ENCODE measurements at places on chromosomes 12 and 14.

DNA sequence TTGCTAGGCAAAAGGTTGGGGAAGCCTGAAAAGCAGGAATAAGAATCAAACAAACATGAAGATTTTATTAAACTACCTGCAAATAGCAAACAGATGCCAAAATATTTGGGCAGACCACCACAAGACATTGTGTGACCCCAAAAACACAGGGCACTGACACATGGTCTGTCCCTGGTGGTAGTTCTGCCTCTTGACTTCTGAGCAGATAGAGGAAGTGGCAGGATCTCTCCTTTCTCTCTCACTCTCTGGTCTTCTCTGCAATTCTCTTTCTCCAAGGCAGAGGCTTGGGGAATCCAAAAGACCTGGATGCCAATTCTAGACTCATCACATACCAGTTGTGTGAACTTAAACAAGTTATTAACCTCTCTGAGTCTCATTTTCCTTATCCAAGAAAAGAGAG, 4.3 kb upstream of the PTGDR start:
- no peak for DNase-seq

DNA sequence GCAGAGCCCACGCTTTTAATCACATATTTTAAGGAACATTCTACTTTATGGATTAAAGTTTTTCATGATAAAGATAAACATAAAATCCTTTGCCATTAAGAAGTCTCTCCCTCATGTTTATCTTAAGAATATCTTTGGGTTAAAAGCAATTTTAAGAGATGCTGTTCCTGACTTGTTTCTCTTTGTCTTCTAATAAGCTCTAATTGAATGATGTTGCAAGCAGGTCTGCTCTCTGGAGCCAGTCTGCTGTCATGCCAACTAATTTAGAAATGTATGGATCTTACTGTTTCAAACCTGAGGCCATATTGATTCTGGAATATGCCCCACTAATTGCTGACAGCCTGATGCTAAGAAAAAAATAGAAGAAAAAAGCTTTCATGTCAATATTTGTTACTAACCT, 173.6 kb downstream of the TTC8 start:
- DNase-seq = no peak

DNA sequence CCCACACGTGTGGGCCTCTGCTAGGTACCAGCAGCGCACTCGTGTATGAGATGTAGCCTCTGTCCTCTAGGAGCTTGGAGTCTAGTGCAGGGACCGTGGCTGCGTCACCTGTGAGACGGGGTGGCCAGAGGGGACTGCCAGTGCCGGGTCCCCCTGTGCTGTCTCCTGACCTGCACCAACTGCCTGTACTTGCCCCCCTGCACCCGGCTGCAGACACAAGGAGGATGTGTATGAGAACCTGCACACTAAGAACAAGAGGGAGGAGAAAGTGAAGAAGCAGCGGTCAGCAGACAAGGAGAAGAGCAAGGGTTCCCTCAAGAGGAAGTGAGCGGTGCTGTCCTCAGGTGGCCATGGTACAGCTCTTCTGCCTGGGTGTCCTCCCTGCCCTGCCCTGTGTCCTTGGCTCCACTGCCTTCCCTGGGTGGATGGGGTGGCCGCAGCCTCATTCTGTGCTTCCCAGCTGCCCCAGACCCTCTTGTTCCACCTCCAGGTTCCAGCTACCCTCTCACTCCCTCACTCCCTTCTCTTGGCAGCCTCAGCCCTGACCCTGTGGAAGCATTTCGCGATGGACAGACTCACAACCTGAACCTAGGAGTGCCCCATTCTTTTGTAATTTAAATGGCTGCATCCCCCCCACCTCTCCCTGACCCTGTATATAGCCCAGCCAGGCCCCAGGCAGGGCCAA, 9.6 kb downstream of the PTPN6 start:
- peak; percentile 44 for DNase-seq

DNA sequence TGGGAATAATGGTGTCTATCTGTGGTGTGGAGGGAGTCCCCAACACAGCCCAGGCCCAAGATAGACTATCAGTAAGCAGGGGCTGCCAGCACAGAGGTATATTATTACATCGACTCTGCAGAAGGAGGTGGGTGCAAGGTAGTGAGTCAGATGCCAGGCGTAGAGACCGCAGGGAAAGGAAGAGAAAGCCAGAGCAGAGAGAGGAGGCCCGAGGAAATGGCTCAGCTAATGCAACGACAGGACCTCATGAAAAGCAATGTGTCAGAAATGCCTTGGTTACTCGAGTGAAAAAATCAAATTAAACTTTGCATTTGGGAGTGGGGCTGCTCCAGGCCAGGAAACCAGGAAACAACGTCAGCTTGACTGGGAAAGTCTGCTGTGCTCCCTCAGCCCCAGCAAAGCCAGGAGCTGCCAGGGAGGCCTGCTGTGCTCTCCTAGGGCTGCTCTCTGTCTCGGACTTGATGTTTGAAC, 173.2 kb downstream of the SUDS3 start:
- DNase-seq = no peak

GRCh38 chr14:31167032-31167431, 40.6 kb downstream of the HECTD1 start:
- no peak for DNase-seq

DNA sequence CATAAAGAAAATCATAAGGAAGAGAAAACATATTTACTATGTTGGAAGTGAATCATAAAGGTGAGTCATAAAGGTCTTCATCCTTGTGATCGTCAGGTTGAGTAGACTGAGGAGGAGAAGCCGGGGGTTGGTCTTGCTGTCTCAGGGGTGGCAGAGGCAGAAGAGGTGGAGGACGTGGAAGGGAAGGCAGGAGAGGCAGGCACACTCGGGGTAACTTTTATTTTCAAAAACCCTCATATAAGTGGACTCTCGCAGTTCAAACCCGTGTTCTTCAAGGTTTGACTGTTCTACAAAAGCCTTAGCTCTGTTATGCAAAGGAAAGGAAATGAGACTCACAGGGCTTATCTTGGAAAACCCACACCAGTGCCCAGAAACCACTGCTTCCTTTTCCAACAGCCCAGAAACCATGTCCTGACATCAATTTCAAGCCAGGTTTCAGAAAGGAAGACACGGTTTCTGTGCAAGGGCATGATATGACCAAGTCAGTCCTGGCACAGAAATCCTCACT, 14.0 kb downstream of the SMCO2 start:
- DNase-seq = peak; percentile 37

GRCh38 chr14:54489318-54489683, 521 bp upstream of the GMFB start:
- DNase-seq = no peak

- no peak for DNase-seq
These were observed 155.4 kb upstream of the FAR2 start for GRCh38 chr12:28993720-28994119.

DNA sequence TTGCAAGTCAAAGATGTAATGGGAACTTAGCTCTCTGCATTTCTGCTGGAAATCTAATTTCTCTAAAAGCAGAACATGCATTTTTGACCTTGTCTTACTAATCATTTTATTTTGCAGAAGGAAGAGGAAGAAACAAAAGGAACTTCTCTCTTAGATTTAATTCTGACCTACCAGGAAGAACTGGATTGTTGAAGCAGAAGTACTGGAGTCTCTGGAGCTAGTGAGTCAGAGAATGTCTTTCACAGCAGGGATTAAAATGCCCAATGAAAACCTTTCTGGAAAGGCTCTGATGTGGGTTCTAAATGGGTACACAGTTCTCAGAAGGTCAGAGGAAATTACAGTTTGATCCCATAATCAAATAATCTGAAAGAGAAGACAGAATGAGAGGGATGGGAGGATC, 70.8 kb upstream of the GNG2 start:
- DNase-seq = no peak

DNA sequence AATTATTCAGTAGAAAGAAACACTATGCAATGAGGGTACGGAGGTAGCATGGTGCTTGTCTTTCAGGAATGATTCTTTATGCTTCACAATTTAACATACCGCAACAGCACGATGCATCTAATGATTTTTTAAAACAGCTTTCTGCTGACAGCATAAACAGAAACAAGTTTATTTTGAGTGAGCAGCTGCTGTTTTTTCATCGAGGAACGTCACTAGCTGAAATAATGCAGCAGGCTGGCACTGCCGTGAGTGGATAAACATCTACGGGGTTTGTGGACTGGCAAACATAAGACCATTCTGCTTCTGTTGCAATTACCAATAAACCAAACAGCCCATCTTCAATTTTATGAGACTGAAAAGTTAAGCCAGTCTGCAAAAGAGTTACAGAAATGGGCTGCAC, 871.8 kb downstream of the RPS29 start:
- no peak for DNase-seq

GRCh38 chr12:110704750-110705149, 15.8 kb upstream of the HVCN1 start:
- no peak for DNase-seq

- DNase-seq = peak; percentile 55
These were observed 38.5 kb downstream of the SPTB start for GRCh38 chr14:64841121-64841651.

- no peak for DNase-seq
These were observed 36.8 kb downstream of the RNF34 start for GRCh38 chr12:121436706-121437105.

DNA sequence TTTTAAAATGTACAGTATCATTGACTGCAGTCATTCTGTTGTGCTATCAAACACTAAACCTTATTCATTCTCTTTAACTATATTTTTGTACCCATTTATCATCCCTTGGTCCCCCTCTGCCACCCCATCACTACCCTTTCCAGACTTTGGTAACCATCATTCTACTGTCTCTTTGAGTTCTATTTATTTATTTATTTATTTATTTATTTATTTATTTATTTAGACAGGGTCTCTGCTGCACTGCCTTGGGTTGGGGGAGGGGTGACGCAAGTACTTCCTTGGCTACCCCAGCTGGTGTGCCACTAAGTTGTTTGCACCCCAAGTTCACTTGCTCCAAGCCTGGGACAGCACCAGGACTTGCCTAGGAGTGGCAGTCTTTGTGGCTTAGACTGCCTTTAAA, 427.8 kb upstream of the NOVA1 start:
- DNase-seq = no peak

DNA sequence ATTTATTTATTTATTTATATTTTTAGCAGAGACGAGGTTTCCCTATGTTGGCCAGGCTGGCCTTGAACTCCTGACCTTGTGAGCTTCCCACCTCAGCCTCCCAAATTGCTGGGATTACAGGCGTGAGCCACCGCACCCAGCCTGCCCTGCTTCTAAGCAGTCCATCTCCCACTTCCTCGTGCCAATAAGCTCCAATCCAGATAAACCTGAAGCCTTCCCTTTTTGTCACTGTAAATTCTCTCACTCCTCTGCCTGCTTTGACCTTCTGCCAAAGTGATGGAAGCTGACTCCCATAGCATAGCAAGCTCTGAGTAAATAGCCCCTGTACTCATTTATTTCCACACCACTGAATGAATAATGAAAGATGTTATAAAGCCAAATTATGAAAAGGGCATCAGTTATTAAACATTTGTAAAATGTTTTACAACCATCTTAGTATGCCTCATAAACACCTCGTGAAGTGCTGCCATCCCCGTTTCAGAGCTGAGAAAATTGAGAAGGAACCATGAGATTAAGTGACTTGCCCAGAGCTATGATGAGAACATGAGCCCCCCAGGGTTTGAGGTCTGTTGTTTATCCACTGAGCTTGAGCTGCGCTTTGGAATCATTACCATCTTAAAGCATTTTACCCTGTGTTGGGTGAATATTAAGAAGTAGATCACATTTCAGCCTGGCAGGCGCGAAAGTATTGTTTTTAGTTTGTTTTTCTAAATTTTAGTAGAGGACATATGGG, 30.4 kb downstream of the MANSC1 start:
- DNase-seq = peak; percentile 20

DNA sequence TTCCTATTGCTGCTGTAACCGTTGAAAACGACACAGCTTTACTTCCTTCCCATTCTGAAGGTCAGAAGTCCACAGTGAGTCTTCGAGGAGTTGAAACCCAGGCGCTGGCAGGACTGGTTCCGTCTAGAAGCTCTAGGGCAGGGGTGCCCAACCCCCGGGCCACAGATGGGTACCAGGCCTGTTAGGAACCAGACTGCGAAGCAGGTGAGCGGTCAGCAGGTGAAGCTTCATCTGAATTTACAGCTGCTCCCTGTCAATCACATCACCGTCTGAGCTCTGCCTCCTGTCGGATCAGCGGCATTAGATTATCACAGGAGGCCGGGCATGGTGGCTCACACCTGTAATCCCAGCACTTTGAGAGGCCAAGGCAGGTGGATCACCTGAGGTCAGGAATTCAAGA, 12.6 kb upstream of the SFSWAP start:
- no peak for DNase-seq

GRCh38 chr12:32486158-32486557, 86.8 kb downstream of the FGD4 start:
- DNase-seq = no peak

- DNase-seq = no peak
These were observed 10.1 kb downstream of the ARMH4 start for GRCh38 chr14:58141893-58142292.

DNA sequence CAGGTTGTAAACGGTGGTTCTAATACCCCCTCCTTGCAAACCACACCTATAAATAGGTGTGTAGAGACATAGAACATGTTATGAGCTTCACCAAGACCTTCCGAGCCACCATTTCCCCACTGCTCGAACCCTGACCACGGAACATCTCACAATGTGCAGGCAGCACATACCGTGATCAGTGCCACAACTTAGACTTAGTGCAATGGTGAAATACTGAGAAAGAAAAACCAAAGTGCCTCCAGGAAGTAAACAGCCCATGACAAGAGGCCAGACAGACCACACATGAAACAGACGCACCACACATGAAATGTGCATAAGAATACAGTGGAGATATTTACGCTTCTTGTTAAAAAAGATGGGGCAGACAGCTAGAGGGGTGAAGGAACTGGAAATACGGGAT, 166.9 kb upstream of the CCND2 start:
- DNase-seq = no peak

GRCh38 chr12:57731411-57732080, 7.0 kb downstream of the AGAP2 start:
- no peak for DNase-seq

- no peak for DNase-seq
These were observed 3.1 kb upstream of the NKX2-1 start for GRCh38 chr14:36522972-36523715.

- DNase-seq = no peak
These were observed 462.1 kb upstream of the ATP2B1 start for GRCh38 chr12:90170740-90171139.

- peak; percentile 71 for DNase-seq
These were observed 12.9 kb upstream of the TUBA1A start for GRCh38 chr12:49201595-49202295.

- DNase-seq = no peak
These were observed 14.4 kb upstream of the ATF1 start for GRCh38 chr12:50749459-50749882.

DNA sequence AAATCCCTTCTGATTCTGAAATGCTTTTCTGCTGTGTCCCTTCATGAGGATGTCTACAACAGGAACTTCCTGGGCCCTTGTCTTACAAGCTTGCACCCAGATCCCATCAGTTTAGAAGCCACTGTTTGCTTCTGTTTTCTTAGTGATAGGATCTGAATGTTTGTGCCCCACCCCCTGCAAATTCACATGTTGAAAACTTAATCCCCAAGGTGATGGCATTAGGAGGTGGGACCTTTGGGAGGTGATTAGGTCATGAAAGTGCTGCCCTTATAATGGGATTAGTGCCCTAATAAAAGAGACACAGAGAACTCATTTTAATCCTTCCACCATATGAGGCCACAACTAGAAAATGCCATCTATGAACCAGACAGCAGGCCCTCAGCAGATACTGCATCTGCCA, 36.0 kb upstream of the GNPNAT1 start:
- DNase-seq = no peak

GRCh38 chr14:35292770-35293561, 784 bp downstream of the PSMA6 start:
- peak; percentile 11 for DNase-seq

Data from fibroblast of mammary gland (primary cell).